ENCODE measurements at places on chromosomes 11 and 22.
A peak's percentile ranks its signal among the peaks of the same experiment; 100 is the strongest.

- DNase-seq: no peak
Measured at GRCh38 chr22:30866216-30866615, 102.4 kb downstream of the MORC2 start.

DNA sequence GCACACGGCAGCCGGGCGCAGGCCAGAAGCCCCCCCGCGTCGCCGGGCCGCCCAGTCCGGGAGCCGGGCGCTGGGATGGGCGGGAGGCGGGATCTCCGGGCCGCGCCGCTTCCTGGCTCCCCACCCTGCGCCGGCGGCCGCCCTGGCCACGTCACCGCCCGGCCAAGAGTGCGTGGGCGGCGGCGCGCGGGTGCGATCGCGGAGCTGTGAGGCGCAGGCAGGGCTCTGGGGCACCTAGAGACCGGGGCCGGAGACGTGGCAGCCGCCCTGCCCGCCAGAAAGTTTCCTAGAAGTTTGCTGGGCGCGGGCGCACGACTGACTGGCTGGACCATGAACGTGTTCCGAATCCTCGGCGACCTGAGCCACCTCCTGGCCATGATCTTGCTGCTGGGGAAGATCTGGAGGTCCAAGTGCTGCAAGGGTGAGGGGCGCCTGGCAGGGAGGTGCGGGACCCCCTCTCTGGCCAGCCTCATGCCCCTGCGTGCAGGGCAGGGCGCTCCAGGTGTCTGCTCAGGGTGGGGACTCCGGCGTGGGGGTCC, at the start of gene KDELR3:
TSS of gene KDELR3 (plus strand) at position 193 of the 539 bp plus-strand sequence. CDS start at position 331, 138 bp downstream.
- DNase-seq: peak; percentile 50

GRCh38 chr11:33941637-33942160, 49.8 kb upstream of the LMO2 start:
- no peak for DNase-seq

GRCh38 chr11:46119352-46120216, 1.7 kb downstream of the PHF21A start:
- DNase-seq: peak; percentile 55

DNA sequence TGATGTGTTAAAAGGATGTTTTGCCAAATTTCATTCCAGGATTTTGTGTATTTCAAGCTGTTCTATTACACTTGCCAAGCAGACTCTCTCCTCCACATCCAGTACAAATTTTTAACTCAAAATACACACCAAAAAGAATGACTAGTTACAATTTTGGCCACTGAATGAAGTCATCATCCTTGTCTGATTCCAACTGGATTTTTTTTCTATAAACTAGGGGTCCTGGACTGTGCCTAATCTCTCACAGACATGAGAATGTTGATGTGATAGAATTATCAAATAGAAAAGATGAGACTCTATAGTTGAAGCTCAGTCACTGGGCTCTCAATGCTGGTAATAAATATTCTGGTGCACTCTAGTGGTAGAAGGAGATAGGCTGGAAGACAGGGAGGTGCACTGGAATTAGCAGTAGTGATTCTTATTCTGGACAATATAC, 85.8 kb downstream of the FANCF start:
- DNase-seq: peak; percentile 58

DNA sequence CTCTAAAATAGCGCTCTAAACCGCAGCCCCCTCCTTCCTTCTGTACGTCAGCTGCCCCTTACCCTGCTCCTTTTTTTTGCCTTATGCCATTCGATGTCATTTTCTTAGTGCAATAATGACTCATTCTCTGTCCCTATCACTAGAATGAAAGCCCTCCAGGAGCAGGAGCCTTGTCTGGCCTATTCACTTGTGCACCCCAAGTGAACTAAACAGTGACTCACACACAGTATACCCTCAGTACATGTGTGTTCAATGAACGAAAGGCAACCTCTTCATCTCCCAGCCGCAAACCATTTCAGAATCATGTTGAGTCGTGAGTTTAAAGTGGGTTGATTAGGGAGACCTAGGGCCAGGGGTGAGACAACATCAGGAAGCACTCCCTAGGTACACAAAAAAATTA, 50.7 kb upstream of the SPATA19 start:
- DNase-seq: no peak

GRCh38 chr22:49760630-49761571, 66.8 kb downstream of the BRD1 start:
- DNase-seq: peak; percentile 18

- DNase-seq: no peak
Measured at GRCh38 chr11:32121012-32121411, 30.1 kb downstream of the RCN1 start.

GRCh38 chr22:22092974-22093373, 110.4 kb upstream of the TOP3B start:
- DNase-seq: peak; percentile 23

- DNase-seq: no peak
Measured at GRCh38 chr22:48397531-48398180, 1430.0 kb downstream of the BRD1 start.

GRCh38 chr11:5441414-5441813, at the start of gene OR51I1:
TSS of gene OR51I1 (minus strand) at chr11:5441514. CDS start at chr11:5441514, 0 bp downstream.
- no peak for DNase-seq

- no peak for DNase-seq
Measured at GRCh38 chr11:116187026-116187425, 585.8 kb downstream of the BUD13 start.

GRCh38 chr11:67407688-67408163, 3.8 kb downstream of the TBC1D10C start:
- DNase-seq: no peak

DNA sequence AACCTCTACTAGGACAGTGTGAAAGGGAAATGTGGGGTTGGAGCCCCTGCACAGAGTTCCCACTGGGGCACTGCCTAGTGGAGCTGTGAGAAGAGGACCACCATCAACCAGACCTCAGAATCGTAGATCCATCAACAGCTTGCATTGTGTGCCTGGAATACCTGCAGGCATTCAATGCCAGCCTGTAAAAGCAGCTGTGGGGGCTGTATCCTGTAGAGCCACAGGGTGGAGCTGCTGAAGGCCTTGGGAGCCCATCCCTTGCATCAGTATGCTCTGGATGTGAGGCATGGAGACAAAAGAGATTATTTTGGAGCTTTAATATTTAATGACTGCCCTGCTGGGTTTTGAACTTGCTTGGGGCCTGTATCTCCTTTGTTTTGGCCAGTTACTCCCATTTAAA, 46.3 kb downstream of the PGR start:
- no peak for DNase-seq

DNA sequence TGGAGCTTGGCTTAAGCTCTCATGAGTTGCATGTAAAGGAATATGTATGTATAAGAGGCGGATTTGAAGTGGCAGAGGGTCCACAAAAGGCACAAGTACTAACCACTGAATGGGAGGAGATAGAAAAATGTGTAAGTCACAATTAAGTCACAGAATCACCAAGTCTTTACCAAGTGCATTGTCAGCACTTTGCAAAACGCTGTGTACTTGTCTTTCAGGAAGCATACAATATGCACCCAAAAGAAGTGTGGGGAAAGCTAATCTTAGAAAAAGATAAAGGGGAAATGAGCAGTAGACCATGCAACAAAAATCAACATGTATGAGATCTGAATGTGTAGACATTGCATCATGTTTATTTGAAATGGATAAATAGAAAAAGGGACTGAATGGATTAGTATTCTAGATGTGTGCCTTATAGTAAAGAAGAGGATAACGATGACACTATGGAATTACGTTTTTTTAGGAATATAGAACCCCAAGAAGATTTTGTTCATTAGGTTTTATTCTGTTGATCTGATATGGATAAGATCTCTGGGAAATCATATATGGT, 4.5 kb downstream of the CNTF start:
- no peak for DNase-seq

GRCh38 chr11:19614370-19614940, 98.2 kb upstream of the NAV2 start:
- no peak for DNase-seq

- peak; percentile 32 for DNase-seq
Measured at GRCh38 chr22:41197038-41197972, 7.8 kb upstream of the L3MBTL2 start.

GRCh38 chr22:36385491-36386350, 2.0 kb downstream of the MYH9 start:
- peak; percentile 86 for DNase-seq

DNA sequence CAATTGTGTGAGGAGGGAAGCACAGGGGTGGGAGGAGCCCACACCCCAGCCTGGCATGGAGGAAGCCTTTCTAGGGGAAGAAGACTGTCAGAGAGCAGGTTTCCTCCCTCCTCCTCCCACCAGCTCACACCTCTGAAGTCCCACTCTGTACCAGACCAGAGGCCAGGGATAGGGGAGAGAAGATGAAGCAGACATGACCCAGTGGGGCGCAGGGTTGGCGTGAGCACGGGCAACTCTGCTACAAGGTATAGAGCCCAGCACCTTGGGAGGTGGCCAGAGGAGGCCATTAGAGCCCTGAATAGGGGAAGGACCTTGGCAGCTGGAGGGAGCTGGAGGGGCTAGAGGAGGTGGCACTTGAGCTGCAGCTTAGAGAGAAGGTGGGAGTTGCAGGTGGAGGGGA, 15.9 kb downstream of the SLCO2B1 start:
- DNase-seq: no peak

DNA sequence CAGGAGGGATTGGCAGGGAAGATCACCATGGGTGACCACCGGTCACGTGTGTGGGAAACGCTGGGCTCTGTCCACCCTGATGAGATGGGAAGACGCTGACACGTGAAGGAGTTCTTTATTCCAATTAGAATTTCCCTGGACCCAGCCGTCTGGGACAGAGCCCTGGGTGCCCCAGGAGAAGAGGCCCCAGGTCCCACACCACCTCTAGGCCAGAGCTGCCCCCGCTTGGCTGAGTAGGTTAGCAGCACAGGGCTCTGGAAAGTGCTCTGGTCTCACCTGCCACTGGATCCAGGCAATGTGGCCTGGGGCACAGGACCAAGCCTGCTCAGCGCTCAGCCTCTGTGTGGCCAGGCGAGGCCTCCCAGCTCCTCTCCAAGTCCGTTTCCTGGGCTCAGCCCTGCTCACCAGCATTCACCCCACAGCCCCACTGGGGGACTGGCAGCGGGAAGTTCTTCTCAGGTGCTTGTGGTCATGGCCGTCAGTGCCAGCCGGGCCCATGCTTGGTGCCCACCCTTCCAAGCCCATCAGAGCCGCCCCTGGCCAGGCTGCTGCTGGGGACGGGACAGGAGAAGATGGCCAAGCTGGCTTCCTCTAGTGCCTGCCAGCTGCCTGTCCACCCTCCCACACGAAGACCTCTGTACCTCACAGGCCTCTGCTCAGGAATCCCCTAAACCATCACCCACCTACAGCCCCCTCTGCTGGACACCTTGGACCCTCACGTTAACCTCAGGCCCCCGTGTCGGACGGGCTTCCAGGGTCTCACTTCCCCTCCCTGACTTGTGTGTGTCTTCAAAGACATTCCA, 62.5 kb upstream of the FGF3 start:
- DNase-seq: no peak

DNA sequence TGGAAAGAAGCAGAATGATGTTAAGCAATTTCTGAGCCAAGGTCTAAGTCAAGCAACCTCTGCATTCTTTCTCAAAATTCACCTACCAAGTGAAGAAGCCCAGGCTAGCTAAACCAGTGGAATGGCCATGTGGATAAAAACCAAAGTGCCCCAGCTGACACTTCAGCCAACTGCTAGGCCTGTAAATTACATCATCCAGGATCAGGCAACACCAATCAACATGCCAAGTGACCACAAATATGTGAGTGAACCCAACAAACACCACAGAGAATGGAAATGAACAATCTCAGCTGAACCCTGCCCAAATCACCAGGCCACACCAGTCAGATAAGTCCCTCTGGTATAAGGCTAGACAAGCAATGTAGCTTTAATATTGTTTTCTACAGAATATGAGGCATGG, 25.1 kb upstream of the FJX1 start:
- peak; percentile 88 for DNase-seq

GRCh38 chr11:119166368-119167076, 2.0 kb upstream of the NLRX1 start:
- peak; percentile 83 for DNase-seq

GRCh38 chr22:38984224-38984623, 2.1 kb downstream of the APOBEC3B start:
- no peak for DNase-seq

DNA sequence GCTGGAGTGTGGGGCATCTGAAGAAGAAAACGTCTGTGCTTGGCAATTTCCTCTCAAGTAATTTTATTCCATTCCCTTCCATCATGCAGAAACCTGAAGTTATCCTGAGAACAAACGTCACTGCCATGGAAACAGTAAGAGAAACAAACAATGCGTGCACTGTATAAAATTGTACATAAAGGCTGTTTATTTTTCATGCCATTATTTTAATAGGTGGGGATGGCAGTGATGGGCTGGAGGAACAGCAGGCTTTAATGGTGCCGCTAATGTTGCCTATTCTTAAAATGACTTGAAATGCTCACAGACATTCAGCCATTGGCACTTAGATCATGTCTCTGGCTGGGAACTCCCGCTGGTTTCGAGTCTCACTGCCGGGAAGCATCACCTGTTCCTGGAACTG, 7.5 kb upstream of the SEZ6L start:
- DNase-seq: no peak

DNA sequence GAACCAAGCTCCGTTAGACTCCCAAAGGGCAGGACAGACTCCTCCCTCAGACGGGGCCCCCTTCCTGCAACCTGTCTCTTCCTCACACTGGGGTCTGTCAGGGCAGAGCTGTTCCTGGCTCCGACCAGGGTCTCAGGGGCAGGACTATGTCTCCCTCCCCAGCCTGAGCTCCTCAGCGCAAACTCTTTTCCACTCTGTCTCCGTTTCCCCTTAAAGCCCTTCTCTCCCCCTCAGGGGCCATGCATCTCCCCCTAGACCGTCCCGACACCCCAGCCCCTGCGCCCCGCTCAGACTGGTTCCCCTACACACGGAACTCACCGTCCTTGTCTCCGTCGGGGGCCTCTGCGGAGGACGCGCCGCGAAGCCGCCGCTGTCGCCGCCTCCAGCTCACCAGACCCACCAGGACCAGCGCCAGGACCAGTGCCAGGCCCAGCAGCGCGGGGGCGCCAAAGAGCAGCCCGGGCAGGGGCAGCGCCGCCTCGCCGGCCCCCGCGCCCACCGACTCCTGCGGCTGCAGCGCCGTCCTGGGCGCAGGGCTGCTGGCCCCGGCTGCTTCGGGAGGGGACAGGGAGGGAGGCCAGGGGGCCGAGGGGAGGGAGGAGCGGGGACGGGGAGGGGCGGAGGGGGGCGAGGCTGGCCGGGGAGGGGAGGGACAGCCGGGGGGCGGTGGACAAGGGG, 684 bp downstream of the TNFRSF13C start:
- no peak for DNase-seq

DNA sequence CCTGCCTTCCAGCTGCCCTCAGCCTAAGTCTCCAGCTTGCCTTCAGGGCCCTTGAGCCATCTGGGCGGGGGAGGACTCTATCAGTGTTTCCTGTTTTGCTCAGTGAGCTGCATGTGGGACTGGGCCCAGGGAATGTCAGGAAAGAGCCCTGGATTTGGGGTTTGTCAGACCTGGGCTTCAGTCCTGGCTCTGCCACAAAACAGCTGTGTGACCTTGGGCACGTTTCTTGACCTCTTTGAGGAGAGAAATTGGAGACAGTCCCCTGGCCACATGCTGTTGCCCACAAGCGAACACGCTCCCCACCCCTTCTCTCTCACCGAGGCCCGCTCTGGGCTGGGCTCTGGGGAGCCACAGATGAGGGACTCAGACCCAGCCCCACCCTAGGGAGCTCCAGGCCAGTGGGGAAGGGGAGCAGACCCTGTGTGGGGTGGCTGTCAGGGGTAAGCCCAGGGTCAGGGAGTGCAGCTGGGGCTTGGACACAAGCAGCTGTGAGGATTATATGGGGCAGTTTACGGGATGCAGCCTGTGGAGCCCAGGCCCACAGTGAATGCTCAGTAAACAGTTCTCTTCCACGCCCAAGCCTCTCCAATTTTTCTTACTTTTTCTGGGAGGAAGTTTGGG, 12.3 kb downstream of the MYO7A start:
- no peak for DNase-seq

- no peak for DNase-seq
Measured at GRCh38 chr11:95254716-95255115, 23.7 kb upstream of the SESN3 start.

- no peak for DNase-seq
Measured at GRCh38 chr11:101439488-101439887, 144.3 kb downstream of the TRPC6 start.
